ENCODE measurements at places on chromosomes 12 and 14.

DNA sequence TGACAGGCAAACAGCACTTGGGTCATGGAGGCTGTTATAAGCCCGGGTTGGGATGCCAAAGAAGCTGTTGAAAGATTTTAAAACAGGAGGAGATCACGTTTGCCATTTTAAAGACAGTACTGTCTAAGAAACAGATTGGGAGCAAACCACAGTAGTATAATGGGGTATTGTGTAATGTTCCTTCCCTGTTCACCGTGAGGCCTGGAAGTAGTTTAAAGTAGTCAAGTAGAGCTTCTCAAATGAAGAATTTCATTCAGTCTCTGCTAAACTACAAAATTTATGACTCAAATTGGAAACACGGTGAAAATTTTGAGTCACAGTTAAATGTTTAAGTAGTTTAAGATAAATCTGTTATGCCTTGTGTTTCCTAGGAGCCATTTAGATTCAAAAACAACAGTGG is 35.8 kb downstream of the ATP2A2 start:
- DNase-seq = peak; percentile 77

- peak; percentile 56 for DNase-seq
Observed at GRCh38 chr12:24839268-24839791, 109.6 kb downstream of the BCAT1 start.

DNA sequence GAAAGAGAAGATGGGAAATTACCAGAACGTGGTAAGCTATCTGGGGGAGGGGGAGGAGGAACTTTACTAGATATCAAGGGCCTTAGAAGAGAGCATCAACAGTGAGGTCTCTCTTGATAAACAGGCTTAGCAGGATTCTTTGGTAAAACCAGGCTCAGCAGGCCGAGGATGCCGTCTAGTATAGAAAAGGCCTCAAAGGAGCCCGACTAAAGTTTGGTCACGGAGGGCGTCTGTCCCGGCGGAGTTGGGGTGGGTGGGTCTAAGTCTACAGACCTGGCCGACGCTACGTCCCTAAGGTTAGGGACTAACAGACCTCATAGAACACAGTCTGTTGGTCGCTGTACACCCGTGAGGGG is 538 bp upstream of the TIGAR start:
- no peak for DNase-seq

DNA sequence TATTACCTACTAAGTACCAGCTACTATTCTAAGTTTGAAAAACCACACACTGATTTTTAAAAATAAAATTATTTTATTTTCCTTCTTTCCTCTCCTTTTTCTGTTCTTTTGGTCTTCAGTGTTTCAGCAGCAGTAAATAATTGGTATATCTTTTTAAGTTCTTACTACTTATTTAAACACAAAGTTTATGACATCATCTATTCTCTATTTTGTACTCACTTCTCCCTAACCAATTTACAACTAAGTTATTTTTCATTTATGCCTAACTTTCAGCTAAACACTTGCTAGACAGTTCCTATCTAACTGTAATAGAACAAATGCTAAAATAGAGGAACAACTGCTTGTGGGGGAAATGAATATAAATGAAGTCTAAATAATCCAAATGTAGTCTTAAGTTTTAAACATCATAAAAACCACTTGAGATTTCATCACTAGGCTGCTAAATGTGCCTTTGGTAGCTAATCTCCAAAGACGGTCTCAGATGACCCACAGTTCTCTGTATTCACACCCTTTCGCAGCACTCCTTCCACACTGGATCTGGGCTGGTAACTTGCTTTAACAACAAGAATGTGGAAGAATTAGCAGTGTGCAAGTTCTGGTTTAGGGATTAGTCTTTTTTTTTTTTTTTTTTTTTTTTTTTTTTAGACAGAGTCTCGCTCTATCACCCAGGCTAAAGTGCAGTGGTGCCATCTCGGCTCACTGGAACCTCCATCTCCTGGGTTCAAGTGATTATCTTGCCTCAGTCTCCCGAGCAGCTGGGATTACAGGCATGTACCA is 41.0 kb downstream of the TFCP2 start:
- no peak for DNase-seq

DNA sequence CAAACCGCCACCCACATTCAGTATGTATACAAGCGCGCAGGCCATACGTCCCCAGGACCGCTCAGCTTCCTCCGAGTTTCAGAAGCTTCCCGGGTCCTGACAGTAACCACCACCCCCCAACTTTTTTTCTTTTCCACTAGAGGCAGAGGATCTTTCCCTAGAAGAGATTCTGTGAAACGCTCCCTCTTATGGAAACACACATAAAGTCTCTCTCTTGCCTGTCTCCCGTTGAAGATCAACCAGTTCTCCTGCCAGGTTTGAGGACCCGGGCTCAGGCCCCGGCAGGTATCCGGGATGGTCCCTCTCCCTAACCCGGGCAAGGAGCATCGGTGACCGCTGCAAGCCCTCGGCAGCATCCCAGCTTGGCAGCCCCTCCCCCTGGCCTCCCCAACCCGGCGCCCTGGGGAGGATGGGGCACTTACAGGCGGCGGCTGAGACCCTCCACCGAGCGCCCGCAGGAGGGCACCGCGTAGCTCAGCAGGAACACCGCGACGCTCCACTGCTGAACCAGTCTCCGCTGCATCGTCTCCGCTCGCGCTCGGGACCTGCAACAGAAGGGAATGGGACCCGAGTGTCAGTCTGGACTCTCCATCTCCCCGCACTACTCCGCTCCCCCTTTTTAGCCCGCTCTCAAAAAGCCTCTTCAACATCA is 3.4 kb downstream of the PTHLH start:
- DNase-seq = peak; percentile 28

DNA sequence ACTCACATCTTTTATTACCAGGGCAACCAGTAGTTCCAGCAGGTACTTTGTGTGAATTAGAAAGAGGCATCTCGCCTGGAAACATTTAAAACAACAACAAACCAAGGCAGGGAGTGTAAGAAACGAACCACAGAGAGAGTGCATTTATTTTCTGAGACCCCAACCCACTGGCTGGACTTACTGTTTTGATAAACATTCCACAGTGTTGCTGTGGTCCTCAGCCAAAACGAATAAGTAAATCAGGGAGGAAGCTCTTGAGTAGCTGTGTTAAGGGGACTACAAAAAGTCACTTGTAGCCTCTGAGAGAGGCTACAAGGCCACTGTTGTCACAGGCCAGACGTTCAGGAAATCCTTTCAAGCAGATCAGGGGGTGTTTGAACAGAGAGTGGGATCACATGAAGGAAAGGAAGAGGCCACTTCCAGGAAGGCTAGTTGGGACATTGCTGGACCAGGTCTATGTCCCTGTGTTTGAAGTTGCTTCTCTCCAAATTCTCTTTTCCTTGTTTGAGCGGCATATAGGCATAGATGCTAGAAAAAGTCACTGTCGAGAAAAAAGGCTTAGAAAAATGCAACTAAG is 33.8 kb downstream of the DMAC2L start:
- DNase-seq = peak; percentile 25

DNA sequence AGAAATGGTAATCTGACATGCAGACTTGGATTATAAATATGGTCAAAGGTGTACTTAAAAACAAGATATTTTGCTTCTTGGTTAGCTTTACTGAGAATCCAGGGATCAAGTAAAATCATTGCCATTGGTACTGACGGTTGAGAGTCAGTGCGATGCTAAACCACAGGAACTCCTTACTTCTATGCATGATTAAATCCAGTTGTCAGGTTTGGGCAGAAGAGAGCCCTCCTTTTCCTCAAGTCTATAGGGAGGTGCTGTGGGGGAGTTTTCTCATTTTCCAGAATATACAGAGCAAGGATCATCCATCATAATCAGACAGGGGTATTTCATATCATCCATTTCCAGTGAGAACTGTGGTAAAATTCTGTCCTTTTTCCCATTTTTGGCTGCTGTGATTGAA is 839.1 kb downstream of the NRXN3 start:
- DNase-seq = no peak

GRCh38 chr12:48160807-48161206 is 3.5 kb upstream of the ASB8 start:
- DNase-seq = no peak

- DNase-seq = no peak
Observed at GRCh38 chr14:41235466-41235865, 371.2 kb upstream of the LRFN5 start.

Data from astrocyte of the spinal cord (primary cell).